ENCODE measurements at places on chromosomes 6 and 20.

GRCh38 chr6:154715446-154715845 lies 17.8 kb upstream of the SCAF8 start:
- no peak for DNase-seq

GRCh38 chr6:122400462-122401089 lies 1.1 kb downstream of the HSF2 start:
- DNase-seq = no peak

DNA sequence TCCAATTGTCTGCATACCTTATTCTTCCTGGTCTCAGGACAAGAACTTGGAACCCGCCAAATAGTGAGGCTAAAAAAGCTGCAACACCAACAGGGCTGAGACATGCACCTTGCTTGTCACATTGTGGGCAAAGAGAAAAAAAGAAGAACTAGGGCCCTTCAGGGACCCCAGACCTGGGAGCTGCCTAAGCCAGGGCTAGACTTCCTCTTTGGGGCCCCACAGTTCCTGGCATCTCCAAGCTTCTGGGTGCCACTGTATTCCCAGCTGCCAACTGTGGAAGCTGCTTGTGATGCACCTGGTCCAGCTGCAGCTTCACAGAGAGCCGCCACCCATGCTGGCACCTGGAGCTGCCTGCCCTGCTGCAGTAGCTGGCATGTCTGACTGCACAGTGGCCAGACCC lies 370.6 kb downstream of the CD83 start:
- no peak for DNase-seq

DNA sequence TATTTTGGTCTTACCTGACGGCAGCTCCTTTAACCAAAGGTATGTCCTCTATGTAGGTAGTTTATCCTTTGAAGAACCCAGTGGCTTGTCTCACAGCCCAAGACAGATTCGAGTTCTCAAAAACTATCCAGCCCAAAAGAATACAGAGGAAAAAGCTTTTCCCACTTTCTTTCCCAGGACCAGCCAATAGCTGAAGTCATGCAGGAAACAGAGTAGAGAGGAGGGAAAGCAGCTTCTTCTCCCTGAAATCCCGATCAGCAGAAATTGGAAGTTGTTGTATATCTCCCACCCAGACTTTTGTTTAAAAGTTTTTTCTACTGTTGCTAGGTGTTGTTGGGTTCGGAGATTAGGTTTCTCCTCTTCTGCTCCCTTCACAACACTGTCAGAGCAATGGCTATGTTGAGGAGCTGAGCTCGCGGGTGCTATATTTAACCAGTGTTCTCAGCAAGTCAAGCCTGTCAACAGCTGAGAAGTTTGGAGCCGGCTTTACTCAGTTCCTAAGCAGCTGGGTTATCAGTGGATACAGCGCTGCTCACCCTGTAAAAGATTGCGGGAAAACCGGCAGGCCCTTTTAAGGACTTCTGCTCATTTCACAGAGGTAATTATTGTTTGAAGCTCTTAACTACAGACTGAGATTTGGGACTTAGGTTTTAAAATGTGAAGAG lies at the start of gene FILIP1:
Gene FILIP1 (minus strand): TSS at position 401 of the 665 bp plus-strand sequence. CDS start 78,828 bp downstream, outside the sequence.
- peak; percentile 78 for DNase-seq

GRCh38 chr20:24871480-24872213 lies 77.4 kb upstream of the CST7 start:
- no peak for DNase-seq

- no peak for DNase-seq
Measured at GRCh38 chr6:166492092-166492741, 94.3 kb downstream of the RAMACL start.

Data from choroid plexus epithelial cell (primary cell).